ENCODE measurements at places on chromosomes 1 and 21.

GRCh38 chr1:205267306-205267902 lies 39.7 kb downstream of the TMCC2 start:
- no peak for DNase-seq

- DNase-seq = peak; percentile 36
These were observed 550 bp downstream of the TRIM33 start for GRCh38 chr1:114510274-114511031.

GRCh38 chr1:26478159-26478558 lies 5.9 kb downstream of the HMGN2 start:
- DNase-seq = no peak

GRCh38 chr1:159141584-159142390 lies 29.6 kb upstream of the CADM3 start:
- no peak for DNase-seq

DNA sequence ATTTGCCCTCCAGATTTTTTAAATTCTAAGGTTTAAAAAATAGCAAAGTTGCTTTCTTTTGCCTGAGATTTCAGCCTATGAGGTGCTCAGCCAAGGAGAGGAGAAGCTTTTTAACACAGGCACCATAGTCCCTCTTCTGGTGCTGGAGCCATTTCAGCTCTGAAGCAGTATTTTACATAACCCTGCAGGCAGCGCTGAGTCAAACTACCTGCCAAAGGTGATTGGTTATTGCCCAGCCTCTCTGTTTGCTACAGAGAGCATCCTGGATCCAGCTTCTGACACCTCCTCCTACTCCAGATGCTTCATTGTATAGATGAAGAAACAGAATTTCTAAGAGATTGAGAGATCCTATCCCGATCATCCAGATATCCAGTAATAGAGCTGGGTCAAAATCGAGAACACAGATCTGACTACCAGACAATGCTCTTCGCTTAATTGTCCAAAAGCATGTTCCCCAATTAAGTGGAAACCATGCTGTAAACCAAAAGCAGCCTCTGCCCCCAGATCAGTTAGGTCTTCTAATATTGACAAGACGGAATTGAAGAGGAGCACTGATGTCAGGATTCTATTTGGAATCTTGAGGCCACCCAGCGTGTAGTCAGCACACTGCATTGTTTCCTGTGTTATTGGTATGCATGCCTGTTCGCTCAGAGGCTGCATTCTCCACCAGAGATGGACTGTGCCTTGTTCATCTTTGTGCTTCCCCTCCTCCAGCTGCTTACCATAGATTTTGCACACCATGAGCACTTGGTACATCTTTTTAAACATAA lies 22.1 kb downstream of the RGS8 start:
- DNase-seq = no peak

DNA sequence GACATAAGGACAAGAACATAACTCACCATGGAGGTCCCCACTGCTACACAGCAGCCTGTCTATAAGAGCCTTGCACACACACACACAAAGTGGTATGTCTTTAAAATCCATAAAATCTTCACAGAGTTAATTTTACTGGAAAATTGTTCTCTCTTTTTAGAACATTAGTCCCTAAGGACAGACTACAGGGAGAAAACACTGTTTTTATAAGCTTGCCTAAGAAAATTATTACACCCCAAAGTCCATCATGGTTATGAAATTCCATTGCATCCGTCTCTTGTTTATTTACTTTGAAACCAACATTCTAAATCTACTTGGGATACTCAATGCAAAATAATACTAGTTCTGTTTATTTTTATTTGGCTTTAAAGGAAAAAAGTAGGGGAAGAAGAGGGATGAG lies 197.4 kb downstream of the SETD4 start:
- DNase-seq = no peak

DNA sequence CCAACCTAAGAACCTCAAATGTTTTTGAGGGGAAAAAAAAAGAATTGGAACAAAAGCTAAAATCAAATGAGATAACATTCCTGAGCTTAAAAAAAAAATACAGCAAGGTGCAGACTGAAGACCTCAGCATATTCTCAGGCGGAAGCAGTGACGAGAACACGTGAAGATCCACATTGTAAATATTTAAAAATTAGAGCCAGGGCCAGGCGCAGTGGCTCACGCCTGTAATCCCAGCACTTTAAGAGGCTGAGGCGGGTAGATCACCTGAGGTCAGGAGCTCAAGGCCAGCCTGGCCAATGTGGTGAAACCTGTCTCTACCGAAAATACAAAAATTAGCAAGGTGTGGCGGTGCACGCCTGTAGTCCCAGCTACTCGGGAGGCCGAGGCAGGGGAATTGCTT lies 15.7 kb downstream of the TFB2M start:
- no peak for DNase-seq

- no peak for DNase-seq
These were observed 39.1 kb downstream of the CRB1 start for GRCh38 chr1:197307136-197307535.

DNA sequence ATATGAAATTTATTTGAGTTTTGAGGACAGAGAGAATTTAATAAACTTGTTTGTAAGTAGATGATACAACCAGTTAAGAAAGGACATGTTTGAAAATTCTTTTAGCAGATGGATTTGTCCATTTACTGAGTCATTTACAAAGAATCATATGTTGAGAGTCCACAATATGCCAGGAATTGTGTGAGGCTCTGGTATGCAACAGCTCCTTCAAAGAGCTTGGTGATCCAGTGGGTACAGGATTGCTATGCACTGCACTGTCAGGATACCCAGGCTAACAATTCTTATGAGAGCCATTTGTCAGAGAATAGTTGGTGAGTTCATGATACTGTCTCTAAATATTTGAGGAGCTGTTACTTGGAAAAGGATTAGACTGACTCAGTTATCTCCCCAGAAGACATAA lies 11.0 kb downstream of the DNM3 start:
- DNase-seq = no peak

- DNase-seq = no peak
These were observed 12.4 kb downstream of the OXCT2 start for GRCh38 chr1:39758556-39759435.

- no peak for DNase-seq
These were observed 98.0 kb downstream of the WDR4 start for GRCh38 chr21:42781150-42781970.

DNA sequence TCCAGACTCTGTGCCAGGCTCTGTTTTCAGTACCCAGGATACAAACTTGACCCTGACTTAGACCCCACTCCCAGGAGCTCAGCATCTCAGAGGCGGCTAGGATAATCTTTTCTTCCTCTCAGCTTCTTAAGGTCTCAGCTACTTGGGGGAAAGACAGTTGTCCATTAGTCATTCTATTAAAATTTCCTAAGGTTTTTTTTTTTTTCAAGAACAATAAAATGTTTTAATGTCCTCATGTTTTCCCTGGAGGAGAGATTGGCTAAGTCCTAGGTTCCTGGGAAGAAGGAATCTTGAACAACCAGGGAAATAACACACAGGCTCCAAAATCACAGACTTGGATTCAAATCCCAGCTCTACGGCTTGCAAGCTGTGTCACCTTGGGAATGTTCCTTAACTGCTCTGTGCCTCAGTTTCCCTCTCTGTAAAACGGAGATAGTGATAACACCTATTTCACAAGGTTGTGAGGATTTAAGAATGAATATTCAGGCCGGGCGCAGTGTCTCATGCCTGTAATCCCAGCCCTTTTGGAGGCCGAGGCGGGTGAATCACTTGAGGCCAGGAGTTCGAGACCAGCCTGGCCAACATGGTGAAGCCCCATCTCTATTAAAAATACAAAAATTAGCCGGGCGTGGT lies 33.0 kb downstream of the CDK18 start:
- DNase-seq = no peak

- no peak for DNase-seq
These were observed 97.5 kb upstream of the KCNJ6 start for GRCh38 chr21:38013741-38014140.

- no peak for DNase-seq
These were observed 594.7 kb upstream of the CAMK1G start for GRCh38 chr1:208988811-208989222.

DNA sequence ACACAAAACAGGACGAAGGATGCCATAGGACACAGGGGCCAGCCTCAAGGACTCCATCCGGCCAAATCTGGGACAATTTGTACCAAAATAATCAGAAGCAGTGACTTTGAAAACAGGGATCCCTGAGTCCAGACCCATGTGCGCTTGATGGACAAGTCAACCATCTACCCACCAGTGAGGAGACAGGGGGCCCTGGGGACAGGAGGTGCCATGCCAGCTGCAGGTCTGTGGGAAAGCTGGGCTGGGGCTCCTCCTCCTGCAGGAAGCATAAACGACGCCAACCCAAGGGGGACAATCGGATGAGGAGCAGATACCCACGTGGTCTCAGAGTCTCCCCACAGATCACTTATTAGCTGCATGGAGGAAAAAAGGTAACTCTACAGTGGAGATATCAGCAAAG lies 50.6 kb downstream of the NPHP4 start:
- DNase-seq = no peak

GRCh38 chr1:54945393-54945936 lies 35.0 kb upstream of the TMEM61 start:
- DNase-seq = no peak

DNA sequence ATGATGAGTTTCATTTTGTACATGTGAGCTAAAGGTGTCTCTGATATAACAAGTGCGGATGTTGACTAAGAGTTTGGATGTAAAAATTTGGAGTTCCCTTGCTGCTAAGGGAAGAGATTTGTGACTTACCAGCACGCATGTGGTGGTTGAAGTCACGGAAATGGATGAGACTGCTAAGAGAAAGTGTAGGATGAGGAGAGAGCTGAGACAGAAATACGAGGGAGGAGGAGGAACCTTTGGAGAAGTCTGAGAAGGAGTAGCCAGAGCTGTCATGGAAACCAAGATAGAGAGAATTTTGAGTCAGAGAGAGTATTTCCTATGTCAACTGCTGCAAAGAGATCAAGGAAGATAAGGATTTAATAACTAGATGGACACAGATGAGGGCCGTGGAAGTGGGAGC lies 106.5 kb upstream of the COL24A1 start:
- no peak for DNase-seq

GRCh38 chr1:70503358-70503757 lies 92.3 kb downstream of the CTH start:
- DNase-seq = no peak

DNA sequence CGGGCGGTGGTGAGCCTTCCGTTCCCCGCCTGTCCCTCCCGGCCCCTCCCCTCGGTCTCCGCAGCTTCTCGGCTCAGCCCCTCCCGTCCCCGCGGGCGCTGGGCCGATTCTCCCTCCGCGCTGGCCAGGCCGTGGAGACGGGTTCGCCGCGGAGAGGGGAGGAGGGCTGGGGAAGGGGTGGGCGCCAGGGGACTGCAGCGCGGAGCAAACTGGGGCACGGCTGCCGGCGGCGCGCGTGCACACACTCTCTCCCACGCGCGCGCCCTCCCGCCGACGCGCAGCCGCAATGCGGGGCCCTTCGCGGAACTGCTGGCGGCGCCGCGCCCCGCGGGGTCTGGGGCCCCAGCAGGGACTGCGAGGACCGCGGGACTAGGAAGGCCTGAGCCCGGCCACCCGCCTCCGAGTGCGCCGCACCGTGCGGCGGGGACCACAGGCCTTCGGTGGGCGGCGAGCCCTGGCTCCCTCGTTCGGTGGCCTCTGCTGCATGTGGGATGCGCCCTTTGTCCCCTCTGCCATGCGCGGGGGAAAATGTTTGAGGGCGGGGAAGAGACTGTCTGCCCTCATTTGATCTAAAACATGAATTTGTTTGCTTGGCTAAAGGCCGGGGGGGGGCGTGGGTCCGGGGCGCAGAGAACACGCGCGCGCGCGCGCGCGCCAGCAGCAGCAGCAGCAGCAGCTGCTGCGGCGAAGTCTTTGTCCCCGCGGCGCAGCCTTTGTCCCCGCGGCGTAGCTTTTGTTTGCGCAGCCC lies 90.7 kb upstream of the VAMP3 start:
- DNase-seq = peak; percentile 63

- DNase-seq = no peak
These were observed 137.5 kb downstream of the TGFB2 start for GRCh38 chr1:218482683-218483082.

- DNase-seq = no peak
These were observed 311.9 kb downstream of the RYR2 start for GRCh38 chr1:237353918-237354317.

- DNase-seq = no peak
These were observed 62.5 kb upstream of the BACH1 start for GRCh38 chr21:29236201-29236600.

DNA sequence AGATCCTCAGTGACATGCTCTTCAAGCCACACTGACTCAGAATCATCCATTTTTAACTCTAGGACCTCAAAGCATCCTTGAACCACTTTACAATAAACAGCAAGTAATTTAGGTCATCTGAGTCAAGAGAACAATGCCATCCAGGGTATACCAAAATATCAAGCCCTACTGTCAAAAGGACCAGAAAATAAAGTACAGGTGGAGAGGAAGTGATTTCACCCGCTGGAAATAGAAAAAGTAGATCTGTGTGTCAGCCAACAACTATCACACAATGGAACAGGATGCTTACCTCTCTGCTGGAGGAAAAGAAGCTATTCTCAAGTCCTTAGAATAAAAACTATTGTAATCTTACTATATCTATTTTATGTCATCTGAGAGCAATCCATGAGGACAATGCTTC lies 37.0 kb downstream of the RERE start:
- no peak for DNase-seq

GRCh38 chr1:10188133-10188650 lies 22.2 kb upstream of the KIF1B start:
- no peak for DNase-seq

DNA sequence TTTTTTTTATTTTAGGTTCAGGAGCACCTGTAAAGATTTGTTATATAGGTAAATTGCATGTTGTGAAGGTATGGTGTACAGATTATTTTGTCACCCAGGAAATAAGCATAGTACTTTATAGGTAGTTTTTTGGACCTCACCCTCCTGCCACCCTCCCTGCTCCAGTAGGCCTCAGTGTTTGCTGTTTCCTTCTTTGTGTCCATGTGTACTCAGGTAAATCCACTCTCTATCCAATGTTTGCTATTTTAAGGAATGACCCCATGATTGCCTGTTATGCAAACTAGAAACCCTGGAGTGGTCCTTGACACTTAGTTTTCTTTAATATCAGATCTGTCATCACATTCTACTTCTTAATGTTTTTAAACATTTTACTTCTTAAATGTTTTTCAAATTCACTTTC lies 33.9 kb downstream of the LHX9 start:
- no peak for DNase-seq

- DNase-seq = no peak
These were observed 26.4 kb upstream of the EVA1B start for GRCh38 chr1:36349839-36350238.

- no peak for DNase-seq
These were observed 6.1 kb upstream of the RCSD1 start for GRCh38 chr1:167623951-167624350.

GRCh38 chr1:243447347-243447746 lies 191.5 kb downstream of the SDCCAG8 start:
- DNase-seq = peak; percentile 46

GRCh38 chr1:240582953-240583352 lies 29.0 kb downstream of the GREM2 start:
- no peak for DNase-seq

GRCh38 chr1:15418806-15419515 lies 9.3 kb downstream of the EFHD2 start:
- no peak for DNase-seq

GRCh38 chr1:192581131-192581927 lies 5.8 kb downstream of the RGS1 start:
- no peak for DNase-seq

GRCh38 chr1:227780101-227781044 lies 35.1 kb upstream of the PRSS38 start:
- no peak for DNase-seq

Data from heart right ventricle (tissue), 16 donors.